Choroid plexus epithelial cell (primary cell): ENCODE measurements at places on chromosomes 13 and 19.
A peak's percentile ranks its signal among the peaks of the same experiment; 100 is the strongest.

GRCh38 chr19:36152352-36153091 lies at the start of gene COX7A1:
COX7A1 (minus strand) TSS chr19:36152447; CDS start chr19:36152407, 40 bp downstream.
- DNase-seq: peak; percentile 65

DNA sequence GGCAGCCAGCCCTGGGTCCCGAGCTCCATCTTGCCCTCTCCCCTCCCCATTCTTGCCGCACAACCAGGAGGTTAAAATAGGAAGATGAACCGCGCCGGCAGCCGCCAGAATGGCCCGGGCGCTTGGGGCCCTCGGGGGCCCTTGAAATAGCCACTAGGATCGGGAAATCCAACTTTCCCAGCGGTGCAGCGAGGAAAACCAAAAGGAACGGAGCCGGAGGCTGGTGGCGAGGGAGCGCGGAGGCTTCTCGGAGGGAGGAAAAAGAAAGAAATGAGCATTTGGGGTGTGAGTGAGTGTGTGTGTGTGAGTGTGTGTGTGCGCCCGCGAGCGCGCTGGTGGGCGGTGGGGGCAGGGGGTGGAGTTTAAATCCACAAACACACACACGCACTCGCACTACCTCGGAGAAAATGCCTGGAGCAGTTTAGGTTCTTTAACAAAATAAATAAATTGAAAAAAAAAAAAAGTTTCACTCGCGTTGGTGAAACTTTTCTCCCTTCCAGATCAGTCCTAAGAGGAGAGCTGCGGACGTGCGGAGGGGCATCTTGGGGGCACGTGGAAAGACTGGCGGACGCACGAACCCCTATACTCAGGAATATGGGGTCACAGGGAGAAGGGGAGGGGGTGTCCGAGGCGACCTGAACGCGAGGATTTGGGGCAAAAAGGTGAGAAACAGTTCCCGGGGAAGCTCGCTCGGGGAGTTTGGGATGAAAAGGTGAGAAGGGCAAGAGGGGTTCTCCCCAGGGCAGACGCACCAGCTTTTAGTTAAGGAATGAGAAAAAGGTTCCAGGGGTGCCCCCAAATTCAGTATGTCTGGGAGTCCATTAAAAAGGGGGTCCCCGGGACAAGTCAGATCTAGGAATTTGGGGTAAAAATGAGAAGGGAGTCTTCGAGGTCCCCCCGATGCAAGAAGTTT lies 1.3 kb downstream of the RFX2 start:
- DNase-seq: peak; percentile 63

DNA sequence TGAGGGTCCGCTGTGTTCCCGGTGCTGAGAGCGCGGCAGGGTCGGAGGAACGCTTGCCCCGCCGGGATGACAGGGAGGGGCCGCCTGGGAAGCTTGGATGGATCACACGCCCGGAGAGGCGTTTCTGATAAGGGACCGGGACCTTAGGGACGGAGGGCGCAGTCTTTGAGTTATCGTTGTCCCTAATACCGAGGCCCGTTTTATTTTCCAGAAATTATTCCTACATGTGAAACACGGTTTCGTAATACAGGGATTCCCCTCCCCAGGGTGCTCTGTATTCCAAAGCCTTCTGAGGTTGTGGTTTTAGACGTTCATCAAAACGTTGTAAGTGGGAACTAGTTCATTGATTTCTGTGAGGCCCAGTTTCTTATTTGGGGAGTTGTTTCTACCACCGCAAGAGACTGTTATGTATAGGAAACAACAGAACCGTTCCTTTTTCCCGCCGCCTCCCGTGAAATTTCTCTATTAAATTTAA lies 752 bp downstream of the PDCD5 start:
- peak; percentile 70 for DNase-seq

DNA sequence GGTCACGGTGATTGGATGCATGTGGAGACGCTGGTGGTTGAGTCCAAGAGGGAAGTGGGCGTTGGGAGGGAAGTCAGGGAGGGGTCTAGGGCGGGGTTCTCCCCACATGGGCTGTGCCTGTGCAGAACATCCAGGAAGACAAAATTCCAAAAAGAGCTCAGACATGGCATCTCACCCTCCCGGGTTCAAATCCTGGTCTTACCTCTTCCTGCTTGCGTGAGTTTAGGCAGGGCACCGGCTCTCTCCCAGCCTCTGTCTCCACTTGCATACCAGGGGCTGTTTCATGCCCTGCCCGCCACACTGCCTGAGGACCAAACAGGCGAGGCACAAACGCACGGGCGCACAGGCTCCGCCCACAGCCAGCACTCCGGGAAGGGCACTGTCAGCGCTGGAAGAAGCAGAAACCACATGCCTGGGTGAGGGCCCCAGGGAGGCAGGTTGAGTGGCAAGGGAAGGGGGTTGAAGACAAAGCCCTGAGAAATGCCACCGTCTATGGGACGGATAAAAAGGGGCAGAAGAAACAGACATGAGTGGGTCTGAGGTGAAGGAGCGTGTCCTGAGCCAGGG lies 123.6 kb upstream of the SOX1 start:
- DNase-seq: no peak

- DNase-seq: no peak
Measured at GRCh38 chr13:43808676-43809075, 21.9 kb upstream of the ENOX1 start.

DNA sequence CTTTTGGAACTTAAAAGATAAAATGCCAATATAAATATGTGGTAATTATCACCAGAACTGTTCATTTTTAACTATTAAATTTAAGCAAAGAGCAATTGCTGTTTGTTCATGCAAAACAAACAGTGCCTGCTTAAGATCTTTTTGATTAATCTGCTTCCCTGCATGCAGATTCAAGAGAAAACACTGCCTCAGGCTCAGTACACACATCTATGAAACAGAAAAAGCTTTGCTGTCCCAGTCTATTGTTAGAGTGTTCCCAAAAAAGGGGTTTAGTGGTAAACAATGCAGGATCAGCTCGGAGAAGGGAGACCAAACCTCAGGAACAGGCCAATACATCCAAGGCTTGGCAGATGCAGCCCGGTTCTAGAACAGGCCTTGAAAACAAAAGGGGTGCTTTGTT lies 49.3 kb upstream of the TDRD3 start:
- DNase-seq: no peak

- DNase-seq: no peak
Measured at GRCh38 chr19:56670961-56671612, 470 bp downstream of the ZNF835 start.

- peak; percentile 93 for DNase-seq
Measured at GRCh38 chr19:42553292-42554045, 25.2 kb upstream of the CEACAM1 start.

GRCh38 chr13:50636007-50636704 lies 207.3 kb downstream of the DLEU7 start:
- peak; percentile 57 for DNase-seq

DNA sequence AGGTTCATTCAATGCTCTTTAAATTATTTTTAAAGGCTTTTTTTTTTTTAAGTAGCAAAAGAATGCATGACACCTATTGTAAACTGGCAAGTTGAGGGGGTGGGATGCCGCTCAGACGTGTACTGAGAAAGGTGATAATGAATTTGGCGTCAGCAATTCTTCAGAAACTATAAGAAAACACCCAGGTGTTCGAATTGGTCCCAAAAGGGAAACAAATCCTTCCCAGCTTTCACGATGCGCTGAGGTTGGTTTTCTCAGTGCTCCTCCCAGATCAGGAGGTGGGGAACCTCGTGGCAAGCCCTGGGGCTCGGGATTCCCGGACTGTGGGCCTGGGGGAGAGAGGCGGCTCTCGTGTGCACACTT lies 543 bp upstream of the FAM124A start:
- DNase-seq: peak; percentile 12

DNA sequence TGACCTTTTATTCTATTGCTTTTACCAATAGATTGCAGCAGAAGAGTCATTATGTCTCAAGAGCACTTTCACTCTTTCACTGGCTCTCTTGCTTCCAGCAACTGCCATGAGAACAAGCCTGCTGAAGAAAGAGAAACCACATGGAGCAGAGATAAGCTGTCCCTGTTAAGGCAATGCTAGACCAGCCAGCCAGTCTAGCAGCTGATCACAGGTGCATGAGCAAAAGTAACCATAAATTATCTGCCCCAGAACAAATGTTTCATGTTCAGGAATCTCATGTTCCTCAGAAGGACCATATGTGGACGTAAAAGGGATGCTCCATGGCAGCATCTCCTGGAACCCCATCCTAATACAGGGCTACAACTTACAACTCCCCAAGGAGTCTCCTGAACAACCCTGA lies 20.4 kb upstream of the DCLK1 start:
- DNase-seq: peak; percentile 40

GRCh38 chr13:94216476-94216875 lies 263.0 kb downstream of the DCT start:
- no peak for DNase-seq

DNA sequence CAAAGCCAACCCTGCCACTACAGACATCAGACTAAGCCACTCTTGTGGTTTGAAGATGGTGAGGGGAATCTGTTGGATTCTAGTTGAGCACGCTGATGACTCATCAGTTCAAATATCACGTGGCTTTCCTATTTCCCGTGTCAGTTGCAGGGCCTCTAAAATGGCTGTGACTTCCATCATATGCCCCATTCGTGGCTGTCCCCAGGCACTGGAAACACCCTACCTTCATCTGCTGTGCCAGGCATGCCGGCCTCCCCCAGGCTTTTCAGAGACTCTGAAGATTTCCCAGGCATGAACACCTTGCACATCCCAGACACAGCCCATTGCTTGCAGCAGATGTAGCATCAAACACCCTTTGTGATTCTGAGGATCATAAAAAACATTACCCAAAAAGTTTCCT lies 659.9 kb downstream of the UQCRFS1 start:
- no peak for DNase-seq

GRCh38 chr13:99737481-99738245 lies 233.9 kb downstream of the ZIC5 start:
- DNase-seq: no peak

DNA sequence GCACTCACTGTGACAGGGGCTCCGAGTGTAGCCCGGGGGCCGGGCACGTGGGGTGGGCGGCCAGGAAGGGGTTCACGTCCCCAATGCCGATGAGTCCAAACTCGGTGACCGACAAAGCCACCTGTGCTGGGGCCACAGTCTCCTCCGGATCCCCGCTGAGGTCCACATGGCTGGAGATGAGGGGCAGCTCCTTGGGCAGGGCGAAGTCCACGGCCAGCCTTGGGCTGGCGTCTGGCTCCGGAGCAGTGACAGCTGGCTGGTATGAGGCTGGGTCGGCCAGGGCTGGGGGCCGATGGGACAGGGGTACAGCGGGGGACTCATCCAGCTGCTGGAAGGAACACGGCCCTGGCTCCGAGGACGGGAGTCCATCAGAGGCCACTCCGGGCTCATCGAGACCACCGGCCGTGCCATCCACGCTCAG lies 15.9 kb upstream of the PLPP2 start:
- DNase-seq: no peak

GRCh38 chr13:73055813-73056564 lies 2.8 kb upstream of the KLF5 start:
- DNase-seq: peak; percentile 84

DNA sequence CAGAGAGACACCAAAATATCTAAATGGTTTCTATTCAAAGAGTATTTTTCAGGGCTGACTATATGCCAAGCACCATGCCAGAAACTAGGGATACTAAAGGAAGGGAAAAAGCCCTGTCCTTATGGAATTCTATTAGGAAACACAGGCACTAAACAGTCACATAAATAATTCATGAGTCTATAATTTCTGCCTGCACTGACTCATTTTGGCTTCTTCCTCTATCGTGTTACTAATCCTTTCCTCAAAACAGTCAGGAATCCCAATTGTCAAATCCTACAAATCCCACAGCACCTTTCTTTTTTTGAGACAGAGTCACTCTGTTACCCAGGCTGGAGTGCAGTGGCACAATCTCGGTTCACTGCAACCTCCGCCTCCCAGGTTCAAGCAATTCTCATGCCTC lies 29.2 kb downstream of the XPO4 start:
- no peak for DNase-seq

GRCh38 chr19:51921949-51922348 lies 5.3 kb upstream of the ZNF613 start:
- no peak for DNase-seq
